ENCODE measurements at places on chromosomes 4 and X.

DNA sequence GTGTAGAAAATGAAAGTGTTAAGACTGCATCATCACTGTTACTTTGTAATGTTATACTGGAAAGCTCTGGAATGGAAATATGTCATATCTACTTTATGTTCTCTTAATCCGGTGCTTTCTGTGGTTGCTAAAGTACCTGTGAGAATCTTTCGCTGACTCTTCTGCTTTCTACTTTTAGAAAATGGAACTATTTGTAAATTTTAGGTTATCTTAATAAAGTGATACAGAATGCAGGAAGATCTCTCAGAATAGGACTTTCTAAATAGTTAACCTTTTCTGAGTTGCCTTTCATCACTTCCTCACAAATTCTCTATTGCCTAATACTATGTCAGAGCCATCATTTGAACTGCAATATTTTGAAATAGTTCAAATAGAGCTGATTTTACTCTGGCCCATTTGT, 69.3 kb downstream of the BMP2K start:
- DNase-seq, result no peak

GRCh38 chrX:125205133-125205917, 114.3 kb upstream of the TEX13C start:
- DNase-seq, result peak; percentile 92

DNA sequence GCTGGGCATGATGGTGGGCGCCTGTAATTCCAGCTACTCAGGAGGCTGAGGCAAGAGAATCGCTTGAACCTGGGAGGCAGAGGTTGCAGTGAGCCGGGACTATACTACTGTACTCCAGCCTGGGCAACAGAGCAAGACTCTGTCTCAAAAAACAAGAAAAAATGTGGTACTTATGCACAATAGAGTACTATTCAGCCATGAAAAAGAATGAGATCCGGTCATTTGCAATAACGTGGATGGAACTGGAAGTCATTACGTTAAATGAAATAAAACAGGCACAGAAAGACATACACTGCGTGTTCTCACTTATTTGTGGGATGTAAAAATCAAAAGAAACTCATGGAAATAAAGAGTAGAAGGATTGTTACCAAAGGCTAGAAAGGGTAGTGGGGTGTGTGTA, 12.1 kb downstream of the RPGR start:
- no peak for DNase-seq

- peak; percentile 72 for DNase-seq
Measured at GRCh38 chr4:157674699-157675098, 454.2 kb downstream of the GRIA2 start.

DNA sequence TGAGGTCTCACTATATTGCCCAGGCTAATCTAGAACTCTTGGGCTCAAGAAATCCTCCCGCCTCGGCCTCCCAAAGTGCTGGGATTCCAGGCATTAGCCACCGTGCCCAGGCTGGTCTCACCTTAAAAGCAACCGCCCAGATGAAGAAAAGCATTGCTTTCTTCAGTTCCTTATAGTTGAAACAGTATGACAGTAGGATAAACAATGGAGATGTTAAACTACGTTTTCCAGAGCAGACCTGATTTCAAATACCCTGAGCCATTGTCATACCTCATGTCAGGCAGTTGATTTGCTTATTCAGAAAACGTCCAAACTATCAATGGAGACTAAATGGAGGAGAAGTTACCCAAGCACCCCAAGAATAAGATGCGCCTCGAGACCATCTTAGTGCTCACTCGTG, 26.3 kb upstream of the TMEM131L start:
- no peak for DNase-seq

DNA sequence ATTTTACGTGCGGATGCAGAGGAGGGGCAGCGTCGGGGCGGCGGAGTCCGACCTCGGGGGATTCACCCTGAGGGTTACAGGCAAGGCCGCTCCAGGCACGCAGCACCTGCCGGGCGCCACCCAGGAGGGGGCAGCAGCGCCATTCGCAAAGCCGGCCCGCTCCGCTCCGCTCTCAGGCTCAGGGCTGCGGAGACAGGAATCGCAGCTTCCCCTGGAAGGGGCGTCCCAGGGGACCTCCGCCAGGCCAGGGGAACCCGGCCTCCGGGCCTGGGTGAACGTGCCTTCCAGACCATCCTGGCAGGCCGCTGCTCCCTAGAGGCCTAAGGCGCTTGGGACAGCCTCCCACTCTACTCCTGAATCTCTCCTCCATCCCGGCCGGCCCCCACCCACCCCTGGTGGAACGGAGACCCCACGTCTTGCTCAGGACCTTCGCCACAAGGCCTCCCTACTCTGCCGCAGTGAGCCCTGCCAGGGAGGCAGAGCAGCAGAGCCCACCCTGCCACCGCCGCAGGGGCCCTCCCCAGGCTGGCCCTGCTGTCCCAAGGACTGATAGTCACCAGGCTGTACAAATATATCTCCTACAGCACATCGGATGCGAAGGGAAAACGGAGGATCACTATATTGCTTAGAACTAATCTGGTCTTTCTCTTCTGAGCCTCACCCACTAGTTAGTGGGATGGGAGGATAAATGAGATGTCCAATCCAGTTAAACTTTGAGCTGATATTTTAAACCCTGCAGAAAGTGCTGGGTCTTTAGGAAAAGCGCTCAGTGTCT, 115.0 kb downstream of the SMIM20 start:
- no peak for DNase-seq

GRCh38 chrX:45740291-45740690, 539.6 kb upstream of the DIPK2B start:
- no peak for DNase-seq

GRCh38 chr4:41006141-41006540, 208.2 kb downstream of the APBB2 start:
- no peak for DNase-seq

GRCh38 chrX:66200855-66201795, 37.1 kb downstream of the HEPH start:
- no peak for DNase-seq

GRCh38 chrX:132961511-132961910, 3.1 kb upstream of the HS6ST2 start:
- no peak for DNase-seq

DNA sequence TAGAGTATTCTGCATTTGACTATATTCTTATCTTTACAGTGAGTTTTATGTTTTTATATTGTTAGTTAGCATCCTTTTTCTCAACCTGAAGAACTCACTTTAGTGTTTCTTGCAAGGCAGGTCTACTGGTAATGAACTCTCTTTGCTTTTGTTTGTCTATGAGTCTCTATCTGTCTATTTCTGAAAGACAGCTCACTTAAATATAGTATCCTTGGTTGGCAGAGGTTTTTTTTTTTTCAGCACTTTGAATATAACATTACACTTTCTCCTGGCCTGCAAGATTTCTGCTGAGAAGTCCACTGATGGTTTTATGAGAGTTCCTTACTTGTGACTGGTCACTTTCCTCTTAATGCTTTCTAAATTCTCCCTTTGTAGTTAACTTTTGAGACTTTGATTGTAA, 32.8 kb upstream of the C4orf54 start:
- no peak for DNase-seq

DNA sequence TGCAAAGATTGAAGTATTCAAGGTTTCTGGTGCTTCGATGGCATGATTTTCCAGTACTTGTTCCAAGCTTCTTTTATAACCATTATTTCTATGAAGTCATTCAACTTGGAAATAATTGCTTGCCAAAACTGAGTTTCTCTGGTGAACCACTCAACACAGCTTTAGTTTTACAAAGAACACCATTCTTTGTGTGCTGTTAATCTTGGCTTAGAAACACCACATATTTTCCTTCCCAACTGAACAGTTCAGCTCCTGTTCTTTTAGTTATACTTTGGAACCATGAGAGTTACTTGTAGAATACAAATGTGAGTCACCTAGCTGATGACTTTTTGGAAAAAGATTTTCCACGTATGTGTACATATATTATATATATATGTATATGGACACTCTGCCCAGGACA, 32.7 kb downstream of the TMEM47 start:
- no peak for DNase-seq

DNA sequence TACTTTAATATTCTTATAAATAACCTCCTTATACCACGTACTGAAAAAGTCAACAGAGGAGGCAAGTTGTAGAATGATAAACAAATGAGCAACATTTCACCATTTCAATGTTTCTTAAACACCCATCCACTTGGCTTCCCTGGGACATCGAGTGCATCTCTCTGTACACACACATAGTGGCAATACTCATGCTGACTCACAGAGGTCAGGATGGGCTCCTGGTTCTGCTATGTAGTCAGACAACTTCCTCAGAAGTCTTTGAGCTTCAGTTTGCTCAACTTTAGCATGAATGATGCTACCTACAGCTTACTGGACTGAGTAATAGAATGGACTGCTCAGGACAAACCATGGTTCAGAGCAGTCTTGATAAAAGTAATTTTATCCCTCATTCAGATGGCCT, 56.9 kb downstream of the MAD2L1 start:
- DNase-seq, result no peak

DNA sequence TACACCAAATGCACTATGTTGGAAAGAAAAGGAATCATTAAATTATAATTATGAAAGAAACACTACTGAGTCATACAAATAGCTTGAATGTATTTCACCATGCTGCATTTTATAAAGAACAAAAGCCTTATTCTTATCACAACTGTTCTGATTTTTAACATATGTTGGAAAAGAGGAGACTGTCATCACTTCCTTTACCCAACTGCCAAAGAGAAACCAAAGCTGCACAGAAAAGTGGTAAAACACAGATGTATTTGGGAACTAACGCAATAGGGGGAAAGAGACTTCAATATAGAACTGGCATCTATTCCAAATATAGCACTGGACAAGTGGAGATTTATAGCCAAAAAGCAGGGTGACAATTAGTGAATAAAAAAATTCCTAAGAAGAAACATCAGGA, 181.0 kb downstream of the SPANXN3 start:
- DNase-seq, result no peak

DNA sequence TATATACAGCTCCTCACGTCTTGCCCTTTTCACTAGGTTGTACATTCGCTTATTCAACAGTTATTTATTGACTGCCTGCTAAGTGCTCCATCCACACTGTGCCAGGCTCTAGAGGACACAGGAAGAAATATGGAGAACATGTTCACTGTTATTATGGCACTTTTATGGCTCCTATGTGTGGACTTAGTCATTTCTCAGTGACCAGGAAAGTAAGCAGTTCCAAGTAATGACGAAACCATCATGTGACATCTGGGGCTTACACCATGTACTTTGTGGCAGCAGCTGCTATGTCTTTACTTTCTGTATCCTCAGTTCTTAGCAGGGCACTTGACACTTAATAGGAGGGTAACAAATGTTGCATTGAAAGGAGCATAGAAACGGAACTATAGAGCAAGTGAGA, 278.0 kb downstream of the ANK2 start:
- DNase-seq, result no peak

- no peak for DNase-seq
Measured at GRCh38 chrX:105117621-105118020, 102.9 kb downstream of the TEX13A start.

GRCh38 chrX:66008328-66008970, 31.4 kb downstream of the VSIG4 start:
- no peak for DNase-seq

DNA sequence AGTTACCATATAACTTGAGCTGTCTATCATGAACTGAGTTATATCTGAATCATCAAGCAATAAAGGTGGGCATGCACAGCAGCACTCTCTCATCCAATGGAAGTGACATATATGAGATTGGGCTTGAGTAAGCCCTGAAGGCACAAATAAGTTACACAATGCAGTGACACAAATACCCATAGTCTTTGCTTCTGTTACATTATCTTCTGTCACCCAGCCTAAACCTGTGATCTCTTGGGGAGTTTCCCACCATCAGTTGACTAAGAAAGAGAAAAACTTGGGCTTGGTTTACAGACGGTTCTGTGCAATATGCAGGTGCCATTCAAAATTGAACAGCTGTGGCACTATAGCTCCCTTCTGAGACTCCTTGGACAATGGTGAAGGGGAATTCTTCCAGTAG, 138.8 kb upstream of the IL15 start:
- DNase-seq, result no peak

- no peak for DNase-seq
Measured at GRCh38 chr4:78939667-78940008, 400 bp upstream of the PAQR3 start.

DNA sequence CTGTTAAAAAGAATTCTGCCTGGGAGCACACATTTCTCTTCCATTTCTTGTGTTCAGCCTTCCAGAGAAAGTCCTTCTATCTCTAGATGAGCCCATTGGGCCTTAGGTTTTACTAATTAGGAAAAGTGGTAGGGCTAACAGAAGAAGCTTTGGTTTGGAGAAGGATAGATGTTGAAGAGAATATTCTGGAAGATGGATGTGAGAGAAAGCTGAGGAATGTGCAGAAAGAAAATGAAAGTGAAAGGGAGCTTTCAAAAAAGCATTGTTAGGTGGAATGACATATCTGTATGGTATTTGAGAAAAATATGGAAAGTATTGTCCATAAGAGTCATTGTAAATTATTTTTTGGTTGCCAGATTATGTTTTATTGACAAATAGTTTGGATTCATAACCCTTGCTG, 474.8 kb upstream of the SLIT2 start:
- no peak for DNase-seq

DNA sequence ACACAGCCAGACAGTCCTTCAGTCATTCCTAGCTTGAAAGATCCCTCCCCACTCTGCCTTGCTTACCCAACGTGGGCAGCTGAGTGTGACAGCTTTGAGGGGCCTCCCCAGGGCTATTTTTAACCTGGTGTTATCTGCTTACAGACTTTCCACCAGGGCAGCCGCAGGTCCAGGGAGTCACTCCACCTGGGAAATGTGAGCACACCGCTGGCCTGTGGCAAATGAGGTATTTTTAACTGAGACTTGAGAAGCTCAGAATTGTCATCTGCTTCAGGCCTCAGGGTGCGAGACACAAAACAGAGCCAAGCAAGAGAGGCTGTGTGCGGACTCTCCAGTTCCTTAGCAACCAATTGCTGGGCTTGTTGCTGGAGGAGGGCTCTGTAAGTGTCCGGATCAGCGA, 13.0 kb downstream of the CORIN start:
- DNase-seq, result no peak

GRCh38 chr4:13162886-13163285, 321.3 kb downstream of the RAB28 start:
- no peak for DNase-seq

GRCh38 chr4:79357365-79357764, 31.5 kb upstream of the NAA11 start:
- no peak for DNase-seq

DNA sequence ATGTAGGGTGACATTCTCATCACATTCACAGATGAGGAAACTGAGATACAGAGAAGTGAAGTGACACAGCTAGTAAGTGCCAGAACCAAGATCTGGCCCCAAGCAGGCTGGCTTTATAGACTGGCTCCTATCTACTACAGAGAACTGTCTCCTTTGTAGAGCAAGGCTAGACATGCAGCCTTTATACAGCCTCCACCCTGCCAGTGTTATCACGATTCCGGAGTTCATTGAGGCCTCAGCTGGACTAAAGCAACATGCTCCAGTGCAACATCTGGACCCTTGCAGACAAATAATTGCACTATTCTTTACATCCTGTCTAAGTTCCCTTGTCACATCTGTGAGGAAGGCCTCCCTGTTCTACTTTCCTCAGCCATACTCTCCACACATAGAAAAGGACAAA, 58.0 kb upstream of the XIAP start:
- no peak for DNase-seq

All from NCI-H446 treated with DMSO at 0.1 percent for 48 hours (cell line).